ENCODE measurements at places on chromosomes 7 and 10.

DNA sequence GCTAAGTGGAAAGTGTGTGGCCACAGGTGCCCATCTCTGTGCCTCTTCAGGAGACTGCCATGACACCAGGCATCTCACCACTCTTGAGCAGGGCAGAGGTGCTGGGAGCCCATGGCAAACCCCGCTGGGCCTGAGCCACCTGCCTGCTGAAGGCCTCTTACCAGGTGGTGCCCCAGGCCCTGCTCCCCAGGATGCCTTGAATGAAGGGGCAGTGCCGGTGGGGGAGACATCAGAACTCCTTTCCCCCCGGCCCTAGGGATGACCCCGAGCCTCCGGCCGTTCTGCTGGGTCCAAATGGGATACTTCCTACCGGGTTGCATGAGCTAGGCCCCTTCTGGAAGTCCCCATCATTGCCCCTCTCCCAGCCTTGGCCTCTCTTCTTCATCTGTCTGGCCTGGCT is 37.6 kb downstream of the UNC5B start:
- no peak for DNase-seq

DNA sequence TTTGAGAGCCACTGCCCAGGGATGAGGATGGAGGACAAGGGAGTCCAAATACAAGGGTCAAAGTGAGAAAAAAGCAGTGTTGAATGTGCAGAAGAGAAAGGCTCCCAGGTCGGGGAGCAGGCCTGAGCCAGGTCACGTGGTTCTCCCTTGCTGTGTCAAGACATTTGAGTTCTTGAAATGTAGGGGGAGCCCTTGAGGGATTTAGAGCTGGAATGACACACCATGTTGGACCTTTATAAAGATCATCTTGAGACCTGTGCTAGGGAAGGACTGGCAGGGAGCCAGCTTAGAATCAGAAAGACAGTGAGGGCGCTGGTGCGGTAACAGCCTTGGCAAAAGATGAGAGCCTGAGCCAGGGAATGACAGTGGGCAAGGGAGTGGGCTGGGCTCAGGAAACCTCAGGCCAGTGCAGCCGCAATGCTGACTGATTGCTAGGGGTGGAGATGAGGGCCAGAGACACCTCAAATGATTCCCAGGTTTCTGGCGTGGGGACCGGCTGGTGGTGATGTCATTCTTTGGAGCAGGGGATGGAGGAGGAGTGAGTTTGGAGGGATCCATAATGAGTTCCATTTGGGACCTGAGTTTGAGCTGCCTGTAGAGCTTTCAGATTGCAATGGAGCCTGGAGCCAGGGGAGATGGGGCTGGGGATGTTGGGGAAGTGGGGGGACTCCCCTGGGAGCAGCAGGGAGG is 120.1 kb downstream of the PTPN20 start:
- DNase-seq, result peak; percentile 31

GRCh38 chr10:62116896-62117295 is 151.7 kb downstream of the RTKN2 start:
- peak; percentile 92 for DNase-seq

DNA sequence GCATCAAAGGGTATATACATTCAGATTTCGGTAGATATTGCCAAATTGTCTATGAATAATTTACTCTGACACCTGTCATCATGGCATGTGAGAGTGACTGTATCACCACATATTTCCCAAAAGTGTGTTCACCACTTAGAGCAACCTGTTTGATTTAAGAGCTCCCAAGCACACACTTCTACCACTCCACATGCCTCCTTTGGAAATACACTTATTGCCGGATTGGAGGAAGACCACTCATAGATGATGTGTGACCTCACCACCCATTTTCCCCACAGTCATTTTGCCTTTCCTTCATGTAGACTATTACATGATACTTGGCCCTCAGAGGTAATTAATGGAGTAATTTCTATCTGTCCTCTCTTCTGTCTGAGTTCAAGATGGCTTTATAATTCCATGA is 75.5 kb downstream of the SLC16A9 start:
- DNase-seq, result no peak

DNA sequence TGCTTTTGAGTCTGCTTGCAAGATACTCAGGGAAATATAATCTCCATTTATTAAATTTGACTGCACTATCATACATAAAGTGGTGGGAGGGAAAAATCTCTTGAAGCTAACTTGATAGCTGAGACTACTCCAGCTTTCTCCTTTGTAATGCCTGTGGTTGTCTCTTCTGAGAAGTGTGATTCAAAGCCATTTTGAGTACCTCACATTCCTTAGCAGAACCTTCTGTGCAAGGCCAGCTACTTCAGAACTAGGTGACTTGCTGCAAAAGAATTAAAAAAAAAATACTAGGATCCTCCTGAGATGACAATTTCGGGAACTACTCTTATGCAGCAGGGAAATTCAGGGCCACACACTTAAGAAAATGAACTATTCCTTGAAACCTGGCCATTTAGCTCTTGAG is 294.8 kb downstream of the MDFIC start:
- DNase-seq, result no peak

DNA sequence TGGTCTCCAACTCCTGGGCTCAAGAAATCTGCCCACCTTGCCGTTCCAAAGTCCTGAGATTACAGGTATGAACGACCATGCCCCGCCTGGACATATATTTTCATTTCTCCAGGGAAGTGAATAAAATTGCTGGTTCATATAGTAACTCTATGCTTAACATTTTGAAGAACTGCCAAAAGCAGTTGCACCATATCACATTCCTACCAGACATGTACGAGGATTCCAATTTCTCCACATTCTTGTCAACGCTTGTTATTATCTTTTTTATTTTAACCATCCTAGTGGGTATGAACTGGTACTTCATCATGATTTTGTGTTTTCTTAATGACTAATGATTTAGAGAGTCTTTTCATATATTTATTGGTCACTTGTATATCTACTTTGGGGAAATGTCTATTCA is 21.9 kb upstream of the CPN1 start:
- DNase-seq, result no peak

DNA sequence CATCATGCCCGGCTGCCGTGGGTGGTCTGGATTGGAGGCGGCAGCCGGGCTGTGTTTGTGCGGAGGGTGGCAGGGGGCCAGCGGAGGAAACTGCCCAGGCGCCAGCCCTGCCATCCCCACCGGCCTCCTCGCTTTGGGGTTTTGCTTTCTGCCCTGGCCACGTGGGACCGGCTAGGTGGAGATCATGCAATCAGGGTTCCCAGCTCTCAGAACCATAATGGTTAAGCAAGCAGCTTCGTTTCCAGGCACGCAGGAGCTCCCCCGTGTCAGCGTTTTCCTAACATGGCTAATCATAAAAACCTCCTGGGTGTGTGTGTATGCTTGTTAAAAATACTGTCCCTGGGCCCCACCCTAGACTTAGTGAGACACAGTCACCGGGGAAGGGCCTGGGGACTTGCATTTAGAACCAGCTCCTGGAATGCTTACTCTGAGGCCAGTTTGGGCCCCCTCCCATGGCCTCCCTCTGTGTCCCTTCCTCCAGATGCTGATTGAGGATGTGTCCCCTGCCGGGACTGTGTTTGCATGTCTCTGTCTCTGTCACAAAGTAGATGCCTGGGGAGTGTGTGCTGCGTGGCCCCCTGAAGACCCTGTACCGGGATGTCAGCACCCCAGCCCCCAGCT is 119.3 kb downstream of the CUX1 start:
- no peak for DNase-seq

GRCh38 chr7:142802301-142802700 is 31.5 kb downstream of the PRSS2 start:
- no peak for DNase-seq
